ENCODE measurements at places on chromosomes 12 and 14. TPM values are rescaled to one million over a fixed set of nuclear protein-coding genes. Genes with fewer than 3 reads are reported as not detected.

Gene LRP1-AS
- not detected for total RNA-seq

- no peaks in the 10 kb centered on the region for H3K27me3 ChIP-seq
- DNase-seq = no peak
- peaks cover 29% of the 10 kb centered on the region for H3K4me1 ChIP-seq
- H3K36me3 ChIP-seq = no peaks in the 10 kb centered on the region
- H3K4me3 ChIP-seq = no peak overlapping the region
- H3K27ac ChIP-seq = no peak overlapping the region
Measured at GRCh38 chr14:105332350-105332874, 17.9 kb downstream of the PACS2 start.

GRCh38 chr12:54975272-54975671 is 9.3 kb downstream of the TESPA1 start:
- H3K27me3 ChIP-seq = no peaks in the 10 kb centered on the region
- DNase-seq = no peak
- no peaks in the 10 kb centered on the region for H3K4me1 ChIP-seq
- H3K27ac ChIP-seq = no peak overlapping the region

Gene HOXC9
- total RNA-seq = 0.23 TPM

DNA sequence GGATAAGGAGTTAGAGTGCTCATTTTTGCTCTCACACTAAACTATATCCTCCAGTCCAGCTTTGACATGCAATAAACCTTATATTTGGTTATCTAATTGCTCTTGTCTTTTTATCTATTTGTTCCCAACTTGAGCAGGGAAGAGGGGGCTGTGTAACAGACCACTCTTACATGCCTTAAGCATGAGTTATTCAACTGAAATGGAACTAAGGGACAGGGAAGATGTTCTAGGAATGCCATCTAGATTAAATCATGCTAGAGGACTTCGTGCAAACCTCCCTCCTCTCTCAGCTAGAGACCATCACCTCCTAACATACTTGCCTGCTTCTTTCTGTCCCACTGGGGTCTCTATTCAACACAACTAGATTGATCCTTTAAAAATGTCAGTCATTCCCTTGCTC is 20.6 kb downstream of the SPX start:
- DNase-seq = no peak
- no peak overlapping the region for H3K4me3 ChIP-seq
- no peaks in the 10 kb centered on the region for H3K4me1 ChIP-seq
- no peaks in the 10 kb centered on the region for H3K36me3 ChIP-seq
- H3K27me3 ChIP-seq = no peaks in the 10 kb centered on the region
- H3K27ac ChIP-seq = no peak overlapping the region

Gene C12orf54
- total RNA-seq = not detected

GRCh38 chr12:9920451-9920850 is 11.7 kb downstream of the CLEC2A start:
- H3K36me3 ChIP-seq = no peaks in the 10 kb centered on the region
- DNase-seq = no peak
- no peak overlapping the region for H3K4me3 ChIP-seq
- no peak overlapping the region for H3K27ac ChIP-seq

Gene RTN1
- total RNA-seq = 7.9 TPM

DNA sequence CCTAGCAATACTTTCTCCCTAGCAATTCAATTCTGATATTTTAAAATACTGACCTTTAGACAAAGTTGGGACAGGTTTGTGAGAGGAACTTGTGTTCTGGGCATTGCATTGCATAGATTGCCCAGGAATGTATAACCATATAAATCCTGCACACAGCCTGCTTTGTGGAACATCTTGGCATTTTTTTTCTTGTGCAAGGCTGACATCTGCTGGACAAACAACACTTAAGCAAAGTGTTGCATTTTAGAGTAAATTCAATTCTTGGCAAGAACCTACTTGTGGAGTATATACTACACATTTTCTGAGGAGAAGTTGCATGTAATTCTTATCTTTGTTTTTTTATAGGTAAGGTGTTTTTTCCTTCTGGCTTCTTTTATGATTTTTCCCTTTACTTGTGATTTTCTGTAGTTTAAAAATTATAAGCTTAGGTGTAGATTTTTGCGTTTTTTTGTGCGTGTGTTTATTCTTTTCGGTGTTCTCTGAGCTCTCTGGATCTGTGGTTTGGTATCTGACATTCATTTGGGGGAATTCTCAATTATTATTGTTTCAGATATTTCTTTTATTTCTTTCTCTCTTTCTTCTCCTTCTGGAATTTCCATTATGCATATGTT is 26.4 kb downstream of the TESPA1 start:
- no peaks in the 10 kb centered on the region for H3K36me3 ChIP-seq
- H3K4me3 ChIP-seq = no peak overlapping the region
- no peaks in the 10 kb centered on the region for H3K27me3 ChIP-seq
- H3K27ac ChIP-seq = no peak overlapping the region
- no peaks in the 10 kb centered on the region for H3K4me1 ChIP-seq

Gene ANGEL1
- 35.6 TPM for total RNA-seq

DNA sequence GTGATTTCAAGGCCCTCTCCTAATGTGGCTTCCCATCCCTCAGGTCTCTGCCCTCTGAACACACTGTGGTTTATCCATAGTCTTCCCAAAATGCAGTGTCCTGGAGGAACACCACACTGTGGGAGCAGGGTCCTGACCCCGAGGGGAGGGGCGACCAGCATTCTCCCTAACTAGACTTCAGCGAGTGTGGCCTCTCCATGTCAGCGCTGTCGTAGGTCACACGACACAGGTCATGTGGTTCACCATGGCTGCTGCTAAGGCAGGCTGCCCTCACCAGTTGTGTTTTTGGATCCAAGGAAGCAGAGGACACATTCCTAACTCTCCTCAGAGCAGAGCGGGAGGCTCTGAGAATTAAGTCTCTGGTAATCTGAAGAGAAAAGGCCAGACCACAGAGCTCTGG is 50.5 kb downstream of the SSH1 start:
- DNase-seq = no peak
- peaks cover 61% of the 10 kb centered on the region for H3K36me3 ChIP-seq
- H3K27me3 ChIP-seq = no peaks in the 10 kb centered on the region
- H3K4me1 ChIP-seq = peaks cover 9% of the 10 kb centered on the region
- no peak overlapping the region for H3K27ac ChIP-seq
- H3K4me3 ChIP-seq = no peak overlapping the region

GRCh38 chr12:53644133-53644532 is 18.0 kb upstream of the ATF7 start:
- H3K4me1 ChIP-seq = no peaks in the 10 kb centered on the region
- no peak overlapping the region for H3K27ac ChIP-seq
- no peak overlapping the region for H3K4me3 ChIP-seq
- H3K36me3 ChIP-seq = no peaks in the 10 kb centered on the region
- no peak for DNase-seq

DNA sequence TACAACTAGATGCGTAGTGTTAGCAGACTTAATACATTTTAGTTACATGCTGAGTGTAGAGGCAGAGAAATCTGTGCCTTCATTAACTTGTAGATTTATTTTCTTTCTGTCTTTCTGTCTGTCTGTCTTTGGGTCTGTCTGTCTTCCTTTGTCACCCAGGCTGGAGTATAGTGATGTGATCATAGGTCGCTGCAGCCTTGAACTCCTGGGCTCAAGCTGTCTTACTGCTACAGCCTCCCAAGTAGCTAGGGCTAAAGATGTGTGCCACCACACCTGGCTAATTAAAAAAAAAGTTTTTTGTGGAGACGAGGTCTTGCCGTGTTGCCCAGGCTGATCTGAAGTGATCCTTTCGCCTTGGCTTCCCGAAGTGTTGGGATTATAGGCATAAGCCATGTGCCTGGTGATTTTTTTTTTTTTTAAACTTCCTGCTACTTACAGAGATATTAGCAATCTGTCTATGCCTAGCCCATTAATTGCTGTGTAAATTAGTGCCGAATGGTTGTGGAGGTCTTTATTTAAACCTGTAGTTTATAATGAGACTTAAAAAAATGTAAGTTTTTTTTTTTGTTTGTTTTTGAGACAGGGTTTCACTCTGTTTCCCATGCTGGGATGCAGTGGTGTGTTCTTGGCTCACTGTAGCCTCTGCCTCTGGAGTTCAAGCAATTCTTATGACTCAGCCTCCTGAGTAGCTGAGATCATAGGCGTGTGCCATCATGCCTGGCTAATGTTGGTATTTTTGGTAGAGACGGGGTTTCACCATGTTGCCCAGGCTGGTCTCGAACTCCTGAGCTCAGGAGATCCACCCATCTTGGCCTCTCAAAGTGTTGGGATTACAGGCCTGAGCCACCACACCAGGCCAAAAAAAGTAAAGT is 22.8 kb downstream of the ERC1 start:
- DNase-seq = no peak
- H3K4me1 ChIP-seq = peaks cover 2% of the 10 kb centered on the region
- no peak overlapping the region for H3K27ac ChIP-seq

Gene CDH24
- 2.6 TPM for total RNA-seq

GRCh38 chr12:59736359-59736758 is 140.5 kb downstream of the SLC16A7 start:
- DNase-seq = no peak
- H3K36me3 ChIP-seq = no peaks in the 10 kb centered on the region
- no peaks in the 10 kb centered on the region for H3K4me1 ChIP-seq

DNA sequence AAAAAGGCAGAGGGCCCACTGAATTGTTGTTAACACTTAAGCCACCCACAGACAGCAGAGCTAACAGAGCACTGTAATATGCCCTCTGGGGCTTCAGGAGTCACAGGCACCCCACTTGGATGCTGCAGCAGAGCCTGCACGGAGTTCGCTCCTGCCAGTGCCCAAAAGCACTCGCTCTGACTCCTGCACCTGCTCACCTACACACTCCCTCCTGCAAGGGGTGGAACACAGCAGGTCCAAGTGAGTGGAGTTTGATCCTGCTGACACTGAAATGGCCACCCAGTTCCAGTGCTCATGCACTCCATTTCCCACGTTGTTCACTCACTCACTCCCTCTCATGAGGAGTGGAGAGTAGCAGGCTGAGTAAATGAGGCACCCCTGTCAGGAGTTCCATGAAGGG is 68.8 kb downstream of the OSBPL8 start:
- H3K4me1 ChIP-seq = no peaks in the 10 kb centered on the region
- H3K27ac ChIP-seq = no peak overlapping the region
- no peak for DNase-seq
- H3K36me3 ChIP-seq = no peaks in the 10 kb centered on the region

Gene CD69
- total RNA-seq = 13.9 TPM

DNA sequence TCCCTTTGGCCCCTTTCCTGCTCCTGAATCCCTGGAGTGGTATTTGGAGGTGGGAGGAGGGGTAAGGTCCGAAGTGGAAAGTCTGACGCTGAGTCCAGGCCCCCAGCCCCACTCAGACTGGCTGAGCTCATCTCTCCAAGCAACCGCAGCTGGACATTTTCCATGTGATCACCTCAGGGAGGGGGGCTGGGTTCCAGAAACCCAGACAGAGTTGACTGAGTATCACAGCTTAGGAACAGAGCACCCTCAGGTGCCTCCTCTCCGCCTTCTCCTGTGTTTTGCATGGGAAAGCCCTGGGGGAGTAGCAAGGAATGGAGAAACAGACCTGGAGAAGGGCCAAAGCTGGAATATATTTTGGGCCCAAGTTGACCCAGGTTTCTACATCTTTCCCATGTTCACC is 8.0 kb upstream of the ITGA5 start:
- H3K27ac ChIP-seq = peak overlapping the region; percentile 84
- no peak for DNase-seq
- peaks cover 46% of the 10 kb centered on the region for H3K4me1 ChIP-seq
- no peaks in the 10 kb centered on the region for H3K36me3 ChIP-seq
- H3K4me3 ChIP-seq = no peak overlapping the region

- no peak overlapping the region for H3K4me3 ChIP-seq
- H3K36me3 ChIP-seq = no peaks in the 10 kb centered on the region
Measured at GRCh38 chr14:21298358-21298757, 18.5 kb downstream of the RPGRIP1 start.

Gene MOK
- total RNA-seq = 66.0 TPM

Gene SERPINA5
- not detected for total RNA-seq

GRCh38 chr12:46390304-46390703 is 17.7 kb upstream of the SLC38A2 start:
- peak overlapping the region; percentile 56 for H3K27ac ChIP-seq
- no peak overlapping the region for H3K4me3 ChIP-seq
- H3K36me3 ChIP-seq = no peaks in the 10 kb centered on the region
- peaks cover 41% of the 10 kb centered on the region for H3K4me1 ChIP-seq
- no peaks in the 10 kb centered on the region for H3K27me3 ChIP-seq

Gene ERC1
- total RNA-seq = 37.7 TPM

Gene CMA1
- 0.37 TPM for total RNA-seq

Gene CCDC196
- total RNA-seq = not detected

Gene DBX2
- total RNA-seq = not detected
